ENCODE measurements at places on chromosomes 16 and 17. TPM values are rescaled to one million over a fixed set of nuclear protein-coding genes. Genes with fewer than 3 reads are reported as not detected.

The MT1M gene
- 4.3 TPM for polyA plus RNA-seq

The GPT2 gene
- 13.1 TPM for polyA plus RNA-seq

The KIF2B gene
- not detected for polyA plus RNA-seq

The ABCC12 gene
- not detected for polyA plus RNA-seq

The HP gene
- not detected for polyA plus RNA-seq

The TSNAXIP1 gene
- polyA plus RNA-seq: 1.0 TPM

The GRAP gene
- polyA plus RNA-seq: 40.7 TPM
